ENCODE measurements at places on chromosomes 1 and 21. TPM values are rescaled to one million over a fixed set of nuclear protein-coding genes. Genes with fewer than 3 reads are reported as not detected.

The ACTN2 gene
- total RNA-seq, result 0.21 TPM

The ZCCHC17 gene
- 29.5 TPM for total RNA-seq

The THEMIS2 gene
- 3.1 TPM for total RNA-seq

The TMPRSS2 gene
- total RNA-seq, result 91.7 TPM

The TBX19 gene
- 1.6 TPM for total RNA-seq

The TSPEAR gene
- total RNA-seq, result 0.59 TPM

The NUF2 gene
- total RNA-seq, result 7.3 TPM

The PCP4L1 gene
- total RNA-seq, result 3.4 TPM

The DRAXIN gene
- total RNA-seq, result 1.1 TPM

The SEMA4A gene
- 12.9 TPM for total RNA-seq

The ZNF697 gene
- total RNA-seq, result 11.8 TPM

The RNU1-3 gene
- total RNA-seq, result 2,993 TPM

The TP73 gene
- total RNA-seq, result 1.6 TPM

The PTGFR gene
- 0.36 TPM for total RNA-seq

The PTGFRN gene
- 57.7 TPM for total RNA-seq

The RGS16 gene
- 9.7 TPM for total RNA-seq

The FABP3 gene
- total RNA-seq, result 18.8 TPM

The TFF2 gene
- total RNA-seq, result 5.2 TPM

The HTR6 gene
- total RNA-seq, result not detected

The KRTAP12-2 gene
- not detected for total RNA-seq

The LHX8 gene
- 0.31 TPM for total RNA-seq

The KANK4 gene
- 5.9 TPM for total RNA-seq

The RHOU gene
- 81.1 TPM for total RNA-seq

The NES gene
- 125 TPM for total RNA-seq

The KIAA1614 gene
- total RNA-seq, result 0.31 TPM

The ITLN2 gene
- total RNA-seq, result 0.99 TPM

The ZBTB8A gene
- total RNA-seq, result 5.4 TPM

The OLIG2 gene
- 1.4 TPM for total RNA-seq

The SLFNL1 gene
- 0.14 TPM for total RNA-seq

The HAO2 gene
- 0.29 TPM for total RNA-seq

The PEAR1 gene
- total RNA-seq, result 11.7 TPM

The OR14K1 gene
- total RNA-seq, result not detected

The UHMK1 gene
- 31.4 TPM for total RNA-seq

The BEST4 gene
- 0.99 TPM for total RNA-seq

The IL6R gene
- 7.8 TPM for total RNA-seq

The APP gene
- total RNA-seq, result 415 TPM

The C1orf87 gene
- total RNA-seq, result not detected

The ATP5IF1 gene
- total RNA-seq, result 143 TPM

The ZBTB40 gene
- total RNA-seq, result 26.9 TPM

The SLC6A9 gene
- 21.0 TPM for total RNA-seq

The TMEM82 gene
- total RNA-seq, result 1.1 TPM

The HSD3B1 gene
- 10.3 TPM for total RNA-seq

The TRPM2 gene
- total RNA-seq, result 0.05 TPM

The KRTAP21-2 gene
- total RNA-seq, result not detected

The GPR37L1 gene
- total RNA-seq, result 0.24 TPM

The AKNAD1 gene
- total RNA-seq, result not detected

The PPM1J gene
- 2.6 TPM for total RNA-seq

Data from type B pancreatic cell (in vitro differentiated cells).